Foreskin fibroblast (primary cell): ENCODE measurements at places on chromosomes 12 and 14.

GRCh38 chr14:34213332-34213731 is 248.7 kb downstream of the SPTSSA start:
- no peak for DNase-seq

DNA sequence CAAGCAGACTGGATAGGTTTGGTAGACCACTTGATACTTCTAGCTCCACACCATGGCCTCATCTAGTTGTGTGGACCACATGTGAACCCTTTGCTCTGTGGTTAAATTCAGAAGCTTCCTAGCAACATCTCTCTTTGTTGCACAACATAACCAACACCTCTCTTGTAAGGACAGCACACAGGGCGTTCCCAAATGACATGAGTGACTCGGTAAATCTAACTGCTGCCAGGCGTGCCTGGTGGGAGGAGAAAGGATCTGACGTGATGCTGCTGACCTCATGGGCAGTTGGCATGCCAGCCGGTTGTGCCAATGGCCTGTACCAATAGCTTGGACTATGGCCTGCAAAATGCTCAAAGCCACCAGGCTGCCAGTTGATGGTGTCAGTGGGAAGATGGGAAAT is 93.8 kb downstream of the CPSF2 start:
- no peak for DNase-seq

- DNase-seq = no peak
Measured at GRCh38 chr14:22830443-22831010, 840 bp downstream of the MRPL52 start.

DNA sequence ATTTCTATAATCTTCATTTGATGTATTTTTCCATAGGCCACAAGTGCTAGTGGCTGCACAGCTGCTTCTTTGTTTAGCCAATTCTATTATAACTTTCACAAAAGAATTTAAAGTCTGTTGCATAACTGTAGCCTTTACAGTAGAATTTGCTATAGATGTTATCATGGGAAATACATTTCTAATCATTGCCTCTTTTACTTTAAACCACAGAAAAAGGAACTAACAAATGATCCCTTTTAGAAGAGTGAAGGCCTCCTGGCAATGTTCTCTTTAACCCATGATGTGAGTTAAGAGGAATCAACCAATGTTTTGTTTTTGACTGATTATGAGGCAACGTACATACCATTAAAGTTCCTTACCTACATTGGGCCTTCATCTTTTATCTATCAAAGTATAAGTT is 68.8 kb downstream of the RPL10L start:
- no peak for DNase-seq

- no peak for DNase-seq
Measured at GRCh38 chr14:65444230-65444629, 31.7 kb downstream of the FUT8 start.
